ENCODE measurements at places on chromosomes 3 and 15.
A peak's percentile ranks its signal among the peaks of the same experiment; 100 is the strongest.

GRCh38 chr3:137514853-137515252, 249.3 kb upstream of the SOX14 start:
- no peak for DNase-seq

DNA sequence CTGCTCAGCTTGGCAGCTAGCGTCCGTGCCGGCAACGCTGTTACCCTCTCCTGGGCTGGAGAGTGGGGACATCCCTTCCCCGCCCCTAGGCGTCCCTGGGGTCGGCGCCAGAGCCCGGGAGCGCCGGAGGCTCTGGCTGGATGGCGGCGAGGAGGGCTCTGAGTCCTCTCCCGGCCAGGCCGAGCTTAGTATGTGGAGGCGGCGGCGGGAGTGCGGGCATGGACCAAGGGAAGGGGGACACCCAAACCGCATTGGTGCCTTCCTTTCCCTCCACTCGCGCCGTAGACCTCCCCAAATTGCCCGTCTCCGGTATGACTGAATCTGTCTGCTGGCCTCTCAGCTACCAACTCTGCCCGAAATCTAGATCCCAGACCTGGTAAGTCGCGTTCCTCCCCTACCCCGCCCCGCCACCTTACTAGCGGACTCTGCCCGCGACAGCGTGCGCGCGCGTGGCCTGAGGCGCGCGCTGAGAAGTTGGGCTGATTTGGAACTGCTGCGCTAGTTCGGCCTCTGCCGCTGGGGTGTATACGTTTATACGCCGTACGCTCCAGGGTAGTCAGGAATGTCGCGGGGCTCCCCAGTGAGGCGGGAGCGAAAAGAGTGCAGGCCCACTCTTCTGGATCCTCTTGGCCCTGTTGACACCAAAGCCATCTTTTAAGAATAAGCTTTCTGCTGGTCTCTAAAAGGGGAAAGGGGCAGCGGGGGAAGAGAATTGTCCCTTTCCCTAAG, 12.2 kb downstream of the ZIC1 start:
- no peak for DNase-seq

GRCh38 chr3:55169608-55170072, 241.8 kb upstream of the LRTM1 start:
- DNase-seq = peak; percentile 100

DNA sequence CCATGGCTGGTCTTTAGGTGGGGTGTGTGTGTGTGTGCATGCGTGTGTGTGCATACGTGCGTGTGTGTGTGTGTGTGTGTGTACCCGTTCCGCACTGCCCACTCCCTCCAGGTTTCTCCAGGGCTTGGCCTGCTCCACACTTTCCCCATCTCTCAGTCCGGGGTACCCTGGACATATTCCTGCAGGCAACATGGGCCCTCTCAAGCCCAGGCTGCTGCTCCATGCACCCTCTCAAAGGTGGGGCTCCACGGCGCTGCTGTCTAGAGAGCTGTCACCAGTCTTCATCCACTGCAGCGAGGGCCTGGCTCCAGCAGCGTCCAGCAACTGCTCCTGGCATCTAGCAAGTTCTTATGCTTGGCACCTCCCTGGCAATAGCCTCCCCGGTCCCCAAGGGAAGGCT, 86.1 kb downstream of the ATP10A start:
- DNase-seq = no peak

- DNase-seq = peak; percentile 47
Measured at GRCh38 chr15:31489801-31490646, 163.4 kb downstream of the KLF13 start.

- DNase-seq = no peak
Measured at GRCh38 chr3:160446522-160447056, 3.0 kb downstream of the TRIM59 start.

- DNase-seq = no peak
Measured at GRCh38 chr3:119359476-119360326, 65.5 kb downstream of the ARHGAP31 start.

- peak; percentile 69 for DNase-seq
Measured at GRCh38 chr3:107660306-107660976, 137.7 kb downstream of the BBX start.

Measured in fibroblast of skin of abdomen (primary cell).